Effector memory CD8-positive, alpha-beta T cell (primary cell): ENCODE measurements at places on chromosomes 5 and 9.

DNA sequence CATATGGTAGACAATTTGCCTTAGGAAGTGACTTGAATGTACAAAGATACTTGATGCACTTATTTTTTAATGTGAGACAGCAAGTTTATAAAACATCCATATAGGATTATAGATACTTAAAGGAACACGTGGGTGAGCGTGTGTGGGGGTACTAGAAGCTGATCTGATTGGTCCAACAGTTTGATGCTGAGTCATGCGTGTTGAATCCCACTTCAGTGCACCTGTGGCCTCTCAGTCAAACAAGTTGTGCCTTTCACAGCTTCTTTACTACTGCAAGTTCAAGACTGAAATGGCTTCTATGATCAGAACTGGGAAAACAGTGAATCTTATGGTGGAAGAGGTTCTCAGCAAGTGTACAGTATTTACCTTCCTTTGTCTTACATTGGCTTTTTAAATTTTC is 98.9 kb downstream of the MAP1B start:
- DNase-seq = no peak

- no peak for DNase-seq
These were observed 6.2 kb downstream of the ZER1 start for GRCh38 chr9:128765499-128765898.

DNA sequence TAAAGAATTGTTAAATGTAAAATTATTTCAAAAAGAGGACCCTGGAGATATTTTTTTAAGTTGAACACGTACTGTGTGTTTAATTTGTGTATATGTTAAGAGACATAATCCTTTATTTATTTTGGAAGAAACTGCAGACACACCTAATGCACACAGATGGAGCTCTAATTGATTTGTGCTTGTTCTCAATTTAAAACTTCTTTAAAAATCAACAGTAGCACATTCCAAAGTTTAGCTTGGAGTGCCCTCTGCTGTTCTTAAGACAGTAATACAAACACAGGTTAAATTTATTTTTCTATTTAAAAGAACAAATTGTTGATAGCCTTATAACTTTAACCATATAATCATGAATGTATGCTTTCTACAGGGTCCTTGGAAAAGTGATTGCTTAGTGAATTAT is 277.6 kb upstream of the ADAMTS16 start:
- DNase-seq = no peak

DNA sequence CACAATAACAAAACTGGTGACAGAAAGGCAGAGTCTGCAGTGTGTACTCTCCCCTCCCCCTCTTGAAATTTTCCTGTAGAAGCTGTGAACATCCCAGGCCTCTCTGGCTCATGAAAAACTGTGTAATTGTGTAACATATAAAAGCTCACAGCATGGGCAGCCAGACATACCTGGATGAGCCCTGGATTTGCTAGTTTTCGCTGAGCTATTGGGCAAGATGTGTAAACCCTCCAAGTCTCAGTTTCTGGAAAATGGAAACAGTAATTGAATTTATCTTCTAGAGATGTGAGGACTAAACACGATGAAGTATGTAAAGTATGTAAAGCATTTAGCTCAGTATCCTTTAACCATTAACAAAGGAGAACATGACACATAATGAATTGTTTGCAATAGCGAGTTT is 143.2 kb upstream of the ANKH start:
- DNase-seq = no peak

- DNase-seq = no peak
These were observed 15.9 kb downstream of the RLN2 start for GRCh38 chr9:5288591-5288990.

GRCh38 chr5:333945-334344 is 12.4 kb downstream of the AHRR start:
- no peak for DNase-seq

DNA sequence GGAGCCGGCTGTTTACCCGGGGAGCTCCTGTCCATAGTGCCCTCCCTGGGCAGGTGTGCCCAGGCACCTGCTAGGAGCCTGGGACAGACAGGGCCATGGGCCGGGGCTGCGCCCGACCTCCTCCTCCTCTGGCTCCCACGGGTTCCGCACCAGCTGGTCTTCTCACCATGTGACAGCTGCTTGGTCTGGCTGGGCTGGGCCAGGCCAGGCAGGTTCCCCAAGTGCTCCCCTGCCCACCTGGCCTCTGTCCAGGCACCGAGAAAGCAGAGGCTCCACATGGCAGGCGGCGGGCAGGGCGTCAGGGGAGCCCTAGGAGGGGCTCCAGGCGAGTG is 60.0 kb downstream of the OLFM1 start:
- no peak for DNase-seq

- DNase-seq = no peak
These were observed 180.6 kb downstream of the ADAMTS12 start for GRCh38 chr5:33711094-33711679.

GRCh38 chr5:35158622-35159369 is 71.5 kb downstream of the PRLR start:
- no peak for DNase-seq

DNA sequence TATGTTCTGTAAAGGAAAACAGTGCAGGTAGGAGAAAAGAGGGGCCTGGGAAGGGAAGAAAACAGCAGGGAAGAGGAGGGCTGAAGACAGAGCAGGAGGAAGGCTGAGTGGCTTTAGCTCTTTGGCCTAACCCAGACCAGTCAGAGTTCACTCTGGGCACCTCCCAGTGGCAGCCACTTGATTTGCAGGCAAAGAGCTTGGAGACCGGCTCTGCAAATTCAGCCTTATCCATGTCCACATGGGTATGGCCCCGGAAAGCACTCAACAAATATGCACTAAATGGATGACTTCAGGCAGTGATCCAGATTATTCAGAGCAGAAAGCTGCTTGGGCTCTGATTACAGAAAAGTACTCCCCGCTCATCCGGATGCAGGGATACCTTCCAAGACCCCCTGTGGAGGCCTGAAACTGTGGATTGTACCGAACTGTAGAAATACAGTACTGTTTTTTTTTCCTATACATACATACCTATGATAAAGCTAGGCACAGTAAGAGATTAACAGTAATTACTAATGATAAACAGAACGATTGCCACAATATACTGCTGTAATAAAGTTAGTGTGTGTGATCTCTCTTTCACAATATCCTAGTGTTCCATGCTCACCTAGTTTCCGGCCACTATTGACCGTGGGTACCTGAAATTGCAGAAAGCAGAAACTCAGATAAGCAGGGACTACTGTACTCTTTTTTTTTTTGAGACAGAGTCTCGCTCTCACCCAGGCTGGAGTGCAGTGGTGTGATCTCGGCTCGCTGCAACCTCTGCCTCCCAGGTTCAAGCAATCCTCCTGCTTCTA is 4.6 kb upstream of the RNU6ATAC start:
- no peak for DNase-seq

GRCh38 chr5:135075621-135076020 is 41.6 kb upstream of the PITX1 start:
- no peak for DNase-seq

DNA sequence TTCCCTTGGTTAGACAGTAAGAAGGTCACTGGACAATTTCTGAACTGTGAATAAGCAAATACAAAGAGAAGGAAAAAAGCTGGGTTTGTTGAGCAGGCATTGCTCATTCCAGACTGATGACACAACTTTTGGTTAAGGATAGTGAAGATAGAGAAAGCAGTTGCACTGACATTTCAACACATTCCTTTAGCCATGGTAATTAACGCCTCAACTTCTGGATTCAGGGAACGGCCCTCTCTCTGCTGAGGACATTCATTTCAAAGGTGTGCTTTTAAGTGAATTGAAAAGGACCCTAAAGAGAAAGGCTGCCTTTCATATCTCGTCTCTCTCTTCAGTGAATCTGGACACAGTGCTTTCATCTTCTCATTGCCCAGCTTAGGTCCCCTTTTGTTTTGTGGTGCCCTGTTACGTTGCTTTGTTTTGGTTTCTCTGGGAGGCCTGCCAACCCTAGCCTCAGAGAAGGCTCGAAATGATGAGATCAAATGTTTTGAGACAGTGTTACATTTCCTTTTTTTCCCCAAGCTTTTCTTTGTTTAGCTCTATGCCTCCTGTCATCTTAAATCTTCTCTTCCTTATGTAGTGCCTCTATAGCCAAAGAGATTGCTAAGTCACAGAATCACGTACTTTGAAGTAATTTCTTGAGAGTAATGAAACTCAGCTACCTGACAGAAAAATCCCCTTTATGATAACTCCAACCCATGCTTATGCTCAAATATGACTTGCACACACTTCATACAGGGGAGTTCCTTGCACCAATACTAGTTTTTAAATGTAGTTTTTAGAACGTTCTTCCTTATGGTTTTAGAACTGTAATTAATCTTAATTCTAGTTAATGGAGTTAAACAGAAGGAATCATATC is 94.4 kb upstream of the IFNE start:
- DNase-seq = no peak
